ENCODE measurements at places on chromosomes 11 and 22.

GRCh38 chr22:30206944-30207343 lies 39.6 kb downstream of the LIF start:
- DNase-seq, result no peak

DNA sequence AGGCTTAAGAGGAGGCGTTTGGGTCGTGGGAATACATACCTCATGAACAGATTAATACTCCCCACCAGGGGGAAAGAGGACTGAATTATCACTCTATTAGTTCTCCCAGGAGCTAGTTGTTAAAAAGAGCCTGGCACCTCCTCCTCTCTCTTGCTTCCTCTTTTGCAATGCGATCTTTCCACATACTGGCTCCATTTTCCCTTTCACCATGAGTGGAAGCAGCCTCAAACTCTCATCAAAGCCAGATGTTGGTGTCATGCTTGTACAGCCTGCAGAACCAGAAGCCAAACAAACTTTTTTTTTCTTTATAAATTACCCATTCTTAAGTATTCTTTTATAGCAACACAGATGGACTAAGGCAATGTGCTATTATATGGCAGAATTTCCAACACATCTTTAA lies 258.5 kb downstream of the FAM76B start:
- DNase-seq, result no peak

GRCh38 chr11:18321578-18321968 lies 367 bp downstream of the HPS5 start:
- no peak for DNase-seq

- no peak for DNase-seq
These were observed 134.0 kb upstream of the SYN3 start for GRCh38 chr22:33192156-33192555.

DNA sequence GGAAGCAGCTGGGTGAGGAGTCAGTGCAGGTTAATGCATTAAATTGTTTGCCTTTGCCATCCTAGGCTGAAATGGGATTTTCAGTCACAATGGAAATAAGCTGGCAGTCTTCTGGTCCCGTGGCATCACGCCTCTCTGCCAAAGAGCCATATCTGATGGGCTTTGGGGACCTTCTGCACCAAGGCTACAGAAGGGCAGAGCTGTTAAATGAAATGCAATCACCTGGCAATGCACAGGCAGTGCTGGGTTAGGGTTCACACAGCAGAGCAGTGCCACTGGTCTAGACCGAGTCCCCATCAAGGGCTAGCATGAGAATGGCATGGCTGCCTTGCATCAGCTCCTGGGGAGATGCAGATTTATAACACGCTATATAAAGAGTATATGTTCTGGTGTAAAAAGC lies 749.2 kb downstream of the NTM start:
- no peak for DNase-seq

- DNase-seq, result no peak
These were observed 20.0 kb upstream of the LMO1 start for GRCh38 chr11:8283465-8284230.

DNA sequence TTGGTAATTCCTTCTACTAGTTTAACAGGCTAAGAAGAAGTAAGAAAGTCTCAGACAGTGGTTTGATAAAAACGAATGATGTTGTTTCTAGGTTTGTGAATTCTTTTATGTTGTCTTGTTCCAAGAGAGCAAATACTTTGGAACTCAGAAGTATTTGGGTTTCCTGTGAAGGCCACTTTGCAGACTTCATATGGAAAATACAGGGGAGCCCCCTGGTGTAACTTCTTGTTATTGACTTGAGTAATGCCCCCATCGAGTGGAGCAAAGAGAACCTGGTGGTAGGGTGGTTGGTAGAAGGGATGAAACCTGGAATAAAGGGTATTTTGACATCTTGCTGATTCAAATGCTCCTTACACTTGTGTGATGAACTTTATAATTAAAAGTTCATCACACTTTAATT lies 40.0 kb upstream of the PTH start:
- DNase-seq, result no peak

DNA sequence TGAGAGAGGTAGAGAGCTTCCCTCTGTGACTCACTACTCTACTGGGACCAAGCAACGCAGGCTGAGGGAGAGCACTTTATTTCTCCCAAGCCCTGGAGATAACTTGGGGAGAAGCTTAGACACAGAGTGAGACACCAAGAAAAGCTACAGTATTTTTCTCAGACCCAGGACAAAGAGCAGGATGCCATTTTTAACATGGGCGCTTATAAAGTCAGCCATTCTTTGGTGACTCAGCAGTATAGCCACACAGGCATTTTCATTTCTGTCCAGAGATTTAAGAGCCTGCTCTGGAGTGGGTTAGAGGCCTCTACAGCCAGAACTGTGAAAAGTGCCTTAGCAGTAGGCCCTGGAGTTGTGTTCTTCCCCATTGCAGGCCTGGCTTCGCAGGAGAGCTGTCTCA lies 55.0 kb upstream of the GLYAT start:
- no peak for DNase-seq

DNA sequence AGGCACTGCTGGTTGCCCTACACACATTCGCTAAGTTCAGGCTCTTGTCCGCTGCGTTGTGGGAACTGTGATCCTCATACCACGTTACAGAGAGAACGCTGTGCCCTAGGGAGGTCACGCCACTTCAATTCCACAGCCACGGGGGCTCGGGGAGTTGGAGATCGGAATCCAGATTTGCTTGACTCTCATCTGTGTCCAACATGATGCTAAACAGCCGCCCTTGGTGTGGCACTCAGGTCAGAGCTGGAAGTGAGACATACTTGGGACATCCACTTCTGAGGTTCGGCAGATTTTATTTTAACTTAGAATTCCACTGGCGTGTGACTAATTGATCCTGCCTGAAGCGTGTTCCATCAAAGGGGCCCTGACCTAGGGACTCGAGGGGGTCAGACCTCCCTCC lies 41.7 kb downstream of the RIBC2 start:
- DNase-seq, result no peak

GRCh38 chr11:100460426-100460825 lies 226.7 kb upstream of the ARHGAP42 start:
- DNase-seq, result no peak

DNA sequence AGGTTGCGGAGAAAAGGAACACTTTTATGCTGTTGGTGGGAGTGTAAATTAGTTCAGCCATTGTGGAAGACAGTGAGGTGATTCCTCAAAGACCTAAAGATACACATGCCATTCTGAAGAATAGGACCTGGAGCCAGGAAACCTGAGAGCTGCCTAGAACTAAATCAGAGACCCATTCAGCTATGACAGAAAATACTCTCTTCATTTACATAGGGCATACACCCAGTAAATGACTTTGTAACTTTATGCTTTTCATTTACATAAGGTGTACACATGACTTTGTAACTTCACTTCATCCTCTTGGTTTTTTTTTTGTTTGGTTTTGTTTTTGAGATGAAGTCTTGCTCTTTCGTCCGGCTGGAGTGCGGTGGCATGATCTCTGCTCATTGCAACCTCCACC lies 25.1 kb upstream of the APLNR start:
- no peak for DNase-seq

GRCh38 chr22:19626042-19626587 lies 88.2 kb upstream of the SEPTIN5 start:
- no peak for DNase-seq

DNA sequence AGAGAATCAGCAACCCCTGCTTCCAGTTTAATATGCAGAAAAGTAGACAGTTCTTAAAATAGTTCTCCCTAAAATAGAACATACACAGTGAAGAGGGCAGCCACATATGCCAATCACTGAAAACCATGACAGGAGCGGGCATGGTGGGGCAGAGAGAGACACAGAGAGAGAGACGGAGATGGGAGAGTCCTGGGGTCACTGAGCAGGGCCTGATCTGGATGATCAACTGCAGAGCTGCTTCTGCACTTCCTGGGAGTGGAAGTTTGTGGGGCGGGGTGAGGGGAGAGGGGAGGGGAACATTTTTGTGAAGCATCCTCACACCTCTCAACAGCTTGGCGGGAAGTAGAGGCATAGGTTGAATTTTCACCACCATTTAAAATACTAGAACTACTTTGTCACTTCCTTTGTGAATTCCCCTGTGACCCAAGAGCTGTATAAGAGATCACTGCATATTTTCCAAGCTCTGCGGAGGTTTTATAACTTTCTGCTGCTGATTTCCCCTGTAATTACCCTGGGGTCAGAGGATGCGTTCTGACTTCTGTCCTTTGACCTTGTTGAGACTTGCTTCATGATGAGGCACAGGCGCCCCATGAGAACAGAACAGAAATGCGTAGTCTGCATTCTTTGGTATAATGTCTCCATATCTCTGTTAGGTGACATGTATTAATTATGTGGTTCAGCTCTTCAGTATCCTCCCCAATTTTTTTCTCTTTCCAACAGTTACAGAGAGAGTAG lies 419.4 kb downstream of the BRD1 start:
- no peak for DNase-seq

- no peak for DNase-seq
These were observed 225.5 kb upstream of the NARS2 start for GRCh38 chr11:78800096-78800690.

DNA sequence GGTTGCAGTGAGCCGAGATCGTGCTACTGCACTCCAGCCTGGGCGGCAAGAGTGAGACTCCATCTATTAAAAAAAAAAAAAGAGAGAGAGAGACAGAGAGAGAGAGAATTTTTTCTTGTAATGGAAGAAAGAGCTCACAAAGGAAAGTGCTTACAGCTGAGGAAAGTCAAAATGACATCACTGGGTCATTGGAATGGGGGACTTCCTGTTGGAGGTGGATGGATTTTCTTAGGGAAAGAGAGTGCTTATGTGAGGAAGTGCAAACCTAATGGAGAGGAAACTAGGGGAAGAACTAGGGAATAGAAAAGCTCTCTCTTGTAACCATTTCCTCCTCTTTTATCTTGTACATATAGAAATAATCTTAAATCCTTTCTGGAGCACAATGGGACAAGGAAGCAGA lies 6.3 kb upstream of the PIWIL4 start:
- no peak for DNase-seq

DNA sequence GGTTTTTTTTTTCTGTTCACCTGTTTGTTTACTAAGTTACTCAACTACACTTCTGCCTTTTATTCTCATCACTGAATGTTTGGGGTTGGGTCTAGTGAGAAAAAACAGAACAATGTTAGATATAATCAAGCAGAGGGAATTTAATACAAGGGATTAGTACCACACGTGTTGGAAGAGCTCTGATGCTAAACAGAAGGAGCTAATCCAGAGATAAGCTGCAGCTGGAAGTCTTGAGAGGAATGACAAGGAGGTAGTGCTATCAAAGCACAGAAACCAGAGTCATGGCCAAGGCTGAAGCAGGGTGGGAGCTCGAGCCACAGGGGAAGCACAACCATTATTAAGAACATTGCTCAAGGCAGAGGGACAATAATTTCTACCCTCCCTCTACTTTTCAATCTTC lies 604.1 kb upstream of the ANO5 start:
- no peak for DNase-seq

GRCh38 chr22:20607157-20607907 lies 99.9 kb downstream of the MED15 start:
- DNase-seq, result no peak

GRCh38 chr11:6356503-6357055 lies 33.7 kb upstream of the SMPD1 start:
- no peak for DNase-seq

- no peak for DNase-seq
These were observed 1398.8 kb downstream of the TBC1D22A start for GRCh38 chr22:48161298-48161697.

DNA sequence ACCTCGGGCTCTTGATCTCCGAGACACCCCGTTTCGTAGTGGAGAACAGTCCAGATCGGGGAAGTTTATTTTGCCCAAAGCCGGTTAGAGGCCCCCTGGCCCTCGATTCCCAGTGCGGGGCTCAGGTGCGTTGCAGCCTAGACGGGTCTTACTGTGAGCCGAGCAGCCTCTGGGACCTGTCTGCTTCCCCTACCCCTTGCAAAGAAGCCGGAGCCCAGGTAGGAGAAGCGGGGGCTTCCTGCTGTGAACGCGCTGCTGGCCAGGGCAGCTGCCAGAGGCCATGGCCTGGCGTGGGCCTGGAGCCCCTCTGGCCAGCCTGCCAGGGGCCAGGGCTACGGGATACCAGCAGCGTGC lies 621 bp downstream of the TSPO start:
- DNase-seq, result no peak

- DNase-seq, result no peak
These were observed 264.5 kb upstream of the SORL1-AS1 start for GRCh38 chr11:121717296-121717695.

DNA sequence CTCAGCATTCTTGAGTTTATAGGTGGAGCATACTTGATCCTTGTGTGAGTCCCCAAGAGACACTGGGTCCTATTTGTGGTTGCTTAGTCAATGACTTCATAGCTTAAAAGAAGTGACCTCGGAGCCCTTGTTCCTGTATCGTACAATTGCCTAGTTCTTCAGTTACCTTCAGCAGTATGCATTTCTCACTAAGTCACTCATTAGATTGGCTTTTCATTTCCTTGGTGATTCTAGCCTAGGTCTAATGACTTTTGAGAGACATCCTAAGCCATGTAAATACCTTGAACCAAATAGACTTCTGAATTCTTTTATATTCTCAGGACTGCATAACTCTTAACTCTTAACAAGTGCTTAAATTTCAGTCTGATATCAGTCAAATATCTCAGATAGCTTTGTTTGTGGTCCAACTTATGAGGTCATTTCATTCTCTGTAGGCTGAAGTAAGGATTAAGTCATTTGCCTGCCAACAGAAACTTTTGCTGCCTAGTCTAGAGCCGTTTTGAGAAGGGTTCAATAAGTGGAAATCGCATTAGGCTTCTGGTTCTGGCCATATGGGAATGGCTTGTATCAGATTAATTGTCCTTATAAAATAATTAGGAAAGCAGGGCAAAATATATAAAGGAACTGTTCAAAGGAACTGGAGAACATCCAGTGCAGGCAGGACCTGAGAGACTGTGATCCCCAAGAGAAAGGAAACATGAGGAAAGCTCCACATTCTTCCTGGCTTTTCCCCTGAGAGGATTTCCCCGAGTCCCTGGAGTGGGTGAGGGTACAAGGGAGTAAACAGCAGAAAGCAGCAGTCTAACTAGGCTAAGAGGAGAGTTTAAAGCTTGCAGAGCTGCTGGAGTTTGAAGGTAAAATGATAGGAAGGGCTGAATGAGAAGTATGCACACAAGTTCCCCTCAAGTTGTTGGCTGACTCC lies 39.9 kb downstream of the TRAF6 start:
- DNase-seq, result no peak

GRCh38 chr11:95074792-95075563 lies 8.3 kb downstream of the SRSF8 start:
- DNase-seq, result no peak

DNA sequence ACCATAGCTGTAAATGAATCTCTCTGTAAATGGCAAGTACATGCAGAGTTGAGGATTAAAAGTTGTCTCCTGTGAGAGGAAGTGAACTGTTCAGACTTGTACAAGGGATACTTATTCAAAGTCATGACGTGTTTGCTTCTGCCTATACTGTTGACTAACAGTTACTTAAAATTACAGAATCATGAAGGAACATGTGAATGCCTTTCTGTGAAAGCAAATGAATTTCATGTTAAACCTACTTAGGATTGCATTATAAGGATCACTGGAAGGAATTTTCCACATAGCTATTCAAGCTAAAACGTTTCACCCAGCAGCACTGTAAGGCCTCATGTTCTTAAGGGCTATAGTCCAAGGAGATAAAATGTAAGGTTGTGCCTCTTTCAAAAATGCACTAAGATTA lies 93.4 kb upstream of the BIRC3 start:
- DNase-seq, result no peak

Measured in C1 segment of cervical spinal cord (tissue), 14 donors.